NK-92 treated with Interleukin-12 subunit alpha and Interleukin-12 subunit beta, amount 100 ng/mL, for 24 hours (cell line): ENCODE measurements at places on chromosomes 3 and 15.

- DNase-seq: no peak
These were observed 35.6 kb downstream of the SMAD3 start for GRCh38 chr15:67100801-67101581.

DNA sequence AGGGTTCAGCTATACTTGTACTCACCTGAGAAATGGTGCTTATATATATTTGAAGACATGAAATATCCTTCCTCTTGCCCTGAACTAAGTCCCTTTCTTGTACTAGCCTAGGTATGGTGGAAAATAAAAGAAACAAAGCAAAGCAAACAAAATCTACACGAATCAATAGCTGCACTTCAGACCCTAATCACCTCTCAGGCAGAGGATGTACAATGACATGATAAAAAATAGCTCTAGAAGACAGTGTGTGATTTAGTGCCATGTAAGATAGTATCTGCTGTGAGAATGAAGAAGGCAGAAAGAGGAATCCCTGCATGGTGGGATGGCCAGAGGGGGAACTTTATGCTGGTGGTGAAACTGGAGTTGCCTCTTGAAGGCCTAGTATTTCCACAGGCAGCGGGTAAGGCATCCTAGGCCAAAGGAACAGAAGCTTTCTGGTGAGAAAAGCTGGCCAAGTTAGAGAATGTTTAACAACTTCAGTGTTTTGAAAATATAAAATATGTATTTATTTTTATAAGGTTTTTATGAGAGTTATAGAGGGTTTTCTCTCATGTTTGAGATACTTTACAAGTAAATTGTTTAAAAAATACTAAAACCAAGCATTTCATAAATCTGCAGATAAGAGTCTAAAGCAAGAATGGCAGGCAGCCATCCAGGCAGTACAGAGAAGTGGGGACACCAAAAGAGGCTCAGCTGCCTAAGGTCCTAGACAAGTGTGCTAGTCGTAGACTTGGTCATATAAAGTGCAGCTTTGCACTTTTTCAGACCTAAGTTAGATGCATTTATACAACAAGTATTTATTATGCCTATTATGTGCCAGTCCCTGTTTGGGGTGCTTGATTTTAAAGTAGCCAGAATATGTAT is 14.9 kb downstream of the LEKR1 start:
- no peak for DNase-seq

GRCh38 chr15:83850015-83850414 is 196.1 kb downstream of the ADAMTSL3 start:
- DNase-seq: no peak

DNA sequence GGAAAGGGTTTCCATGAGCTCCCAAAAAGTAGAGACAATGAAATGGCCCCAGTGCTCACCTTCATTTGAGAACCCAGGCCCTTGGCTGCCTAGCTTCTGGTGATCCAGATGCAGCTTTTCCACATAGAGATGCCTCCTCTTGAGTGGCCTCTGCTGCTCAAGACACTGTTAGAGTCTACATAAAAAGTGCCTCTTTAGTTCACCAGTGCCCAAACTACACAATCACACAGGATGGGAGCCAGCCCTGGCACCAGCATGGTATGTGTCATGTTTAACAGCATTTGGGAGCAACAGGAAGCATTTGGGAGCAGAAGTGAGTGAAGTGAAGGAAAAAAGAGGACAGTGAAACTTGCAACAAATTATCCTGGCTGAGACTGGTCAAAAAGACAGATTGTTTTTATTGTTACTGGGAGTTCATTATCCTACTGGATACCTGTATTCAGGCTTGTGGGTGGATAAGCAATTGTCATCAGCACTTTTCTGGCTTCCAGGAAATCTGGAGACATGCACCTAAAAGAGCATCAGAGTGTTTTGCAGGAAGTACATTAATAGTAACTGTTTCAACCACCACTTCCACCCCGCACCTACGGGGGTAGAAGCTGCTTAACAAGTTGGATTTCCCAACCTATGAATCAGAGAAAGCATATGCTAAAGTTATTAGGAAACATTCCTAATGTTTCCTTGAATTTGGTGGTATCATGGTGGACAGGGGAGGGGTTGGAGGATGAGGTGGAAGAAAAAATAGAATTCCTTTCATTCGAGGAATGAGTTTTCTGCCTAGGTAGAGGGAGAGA is 416.2 kb downstream of the IGSF11 start:
- DNase-seq: peak; percentile 39

- DNase-seq: no peak
These were observed 40.0 kb downstream of the TYRO3 start for GRCh38 chr15:41599061-41599460.

DNA sequence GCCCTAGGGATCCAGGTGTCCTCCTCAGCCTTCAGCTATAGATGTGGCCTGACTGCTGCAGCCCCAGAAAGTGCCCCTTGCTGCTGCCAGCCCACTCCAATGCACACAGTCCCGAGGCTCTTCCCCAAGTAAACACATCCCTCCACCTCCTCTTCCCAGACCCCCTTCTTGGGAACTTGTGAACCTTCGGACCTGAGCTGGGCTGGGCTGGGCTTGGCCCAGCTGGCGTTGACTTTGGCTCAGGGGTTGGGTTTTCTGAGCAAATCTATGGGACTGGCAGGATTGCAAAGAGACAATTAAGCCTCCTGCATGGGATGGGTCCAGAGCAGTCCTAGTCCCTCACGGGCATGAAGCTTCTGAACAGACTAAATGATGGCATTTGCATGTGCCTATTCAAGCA is 14.7 kb downstream of the VIPR1 start:
- no peak for DNase-seq

GRCh38 chr3:197103766-197104165 is 74.1 kb upstream of the MELTF start:
- no peak for DNase-seq

GRCh38 chr3:124986192-124987143 is 51.9 kb upstream of the MUC13 start:
- DNase-seq: no peak

DNA sequence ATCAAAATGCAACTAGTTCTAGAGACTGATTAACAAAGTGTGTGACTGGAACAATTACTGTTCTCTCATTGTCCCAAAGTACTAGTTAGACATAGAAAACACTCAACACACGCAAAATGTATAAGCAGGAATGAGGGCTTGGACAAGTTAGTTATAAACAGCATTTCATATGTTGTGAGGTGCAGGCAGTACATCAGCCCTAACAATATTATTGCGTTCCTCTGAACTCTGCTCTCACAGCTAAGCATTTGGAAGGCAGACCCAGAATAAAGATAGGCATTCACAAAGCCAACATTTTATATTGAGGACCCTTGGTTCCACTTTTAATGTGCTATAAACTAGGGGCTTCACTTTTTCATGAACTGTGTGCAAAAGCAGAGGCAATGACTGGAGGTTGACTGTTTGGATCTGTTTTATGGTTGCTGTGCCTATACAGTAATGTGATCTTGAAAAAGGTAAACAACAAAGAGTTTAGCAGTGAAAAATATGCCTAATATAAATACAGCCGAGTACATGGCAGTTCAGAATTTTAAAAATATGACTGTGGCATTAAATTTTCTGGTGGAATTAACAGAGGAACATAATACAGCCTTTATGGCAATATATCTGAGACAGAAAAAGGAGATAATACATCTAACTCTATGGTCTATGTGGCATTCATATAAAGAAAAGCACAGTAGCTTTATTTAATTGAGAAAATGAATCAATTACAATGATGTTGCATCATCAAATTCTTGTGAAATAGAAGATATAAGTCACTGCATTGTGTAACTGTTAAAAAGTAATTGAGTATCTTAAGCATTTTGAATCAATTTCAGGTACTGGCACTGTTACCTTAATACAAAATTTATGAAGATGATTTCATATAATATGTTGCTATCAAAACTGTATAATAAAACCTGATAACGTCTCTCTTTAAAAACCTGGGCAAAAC is 80.0 kb upstream of the SKOR1 start:
- DNase-seq: no peak
